ENCODE measurements at places on chromosomes 4 and X.

DNA sequence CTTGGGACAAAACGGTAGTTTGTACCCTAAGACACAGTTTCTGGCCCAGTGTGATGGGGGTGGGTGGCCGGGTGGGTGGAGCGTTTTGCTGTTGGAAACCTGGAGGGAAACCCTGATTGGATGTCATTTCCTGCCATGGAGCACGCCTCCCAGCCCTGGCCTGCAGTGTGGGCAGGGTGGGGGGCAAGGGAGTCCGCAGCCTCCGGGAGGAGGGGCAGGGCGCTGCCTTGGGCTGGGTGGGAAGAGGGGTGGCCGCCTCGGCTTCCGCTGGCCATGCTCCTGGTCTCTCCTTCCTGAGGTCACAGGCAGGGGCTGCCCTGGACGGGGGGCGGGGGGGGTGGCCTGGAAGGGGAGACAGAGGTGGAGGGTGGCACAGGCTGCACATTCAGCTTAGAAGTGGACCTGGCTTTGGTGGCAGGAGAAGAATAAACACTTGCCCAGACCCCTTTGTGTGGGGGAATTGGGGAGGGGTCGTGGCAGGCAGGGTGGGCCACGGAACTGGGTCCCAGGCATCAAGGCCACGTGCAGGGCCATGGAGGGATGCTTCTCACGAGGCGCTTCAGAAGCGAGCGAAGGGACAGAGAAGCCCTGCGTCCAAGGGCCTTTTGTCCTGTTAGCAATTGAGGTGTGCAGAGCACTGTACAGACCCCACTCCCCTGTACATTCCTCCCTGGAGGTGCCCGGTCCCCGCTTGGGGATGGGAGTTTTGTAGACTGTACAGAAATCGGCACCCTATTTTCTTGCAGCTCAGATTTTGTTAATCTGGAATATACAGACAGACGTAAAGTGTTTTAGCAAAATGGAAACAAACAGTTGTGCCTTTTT is 6.2 kb downstream of the NAT8L start:
- DNase-seq: no peak

DNA sequence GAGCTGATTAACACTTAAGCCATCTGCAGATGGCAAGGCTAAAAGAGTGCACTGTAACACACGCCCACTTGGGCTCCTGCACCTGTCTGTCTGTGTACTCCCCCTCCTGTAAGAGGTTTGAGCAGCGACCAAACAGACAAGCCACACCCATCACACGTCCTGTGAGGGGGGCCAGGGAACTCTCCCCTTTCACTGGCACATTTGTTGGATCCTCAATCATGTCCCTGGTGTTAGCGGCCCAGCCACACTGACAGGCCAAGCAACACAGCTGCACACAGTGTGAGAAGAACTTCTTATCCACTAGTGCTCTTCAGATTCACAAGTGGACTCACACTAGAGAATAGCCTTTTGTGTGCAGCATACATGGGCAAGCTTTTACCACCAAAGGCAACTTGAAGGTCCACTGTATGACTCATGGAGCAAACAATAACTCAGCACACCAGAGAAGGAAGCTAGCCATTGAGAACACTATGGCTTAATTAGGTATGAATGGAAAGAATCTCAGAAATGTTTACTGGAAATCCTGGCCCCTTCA is 29.1 kb upstream of the UTP14A start:
- no peak for DNase-seq

DNA sequence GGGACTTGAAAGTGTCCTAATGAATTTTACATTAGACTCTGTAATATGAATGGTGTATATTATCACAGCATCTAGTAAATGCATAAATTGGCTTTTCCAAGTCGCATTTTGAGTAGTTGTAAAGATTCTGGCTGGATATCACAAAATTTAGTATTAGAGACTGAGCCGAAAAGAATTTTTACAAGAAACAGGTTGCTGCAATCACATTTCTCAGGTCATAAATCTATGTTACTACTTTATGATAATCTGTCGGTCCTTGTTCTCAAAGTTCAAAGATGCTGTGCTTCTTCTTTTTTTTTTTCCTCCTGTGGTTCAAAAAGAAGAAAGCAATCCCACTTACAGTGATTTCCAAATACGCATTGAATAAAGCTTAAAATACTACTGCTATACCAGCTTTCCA is 253.4 kb downstream of the KCNIP4 start:
- no peak for DNase-seq

GRCh38 chrX:23382572-23382971 is 47.9 kb downstream of the PTCHD1 start:
- no peak for DNase-seq

DNA sequence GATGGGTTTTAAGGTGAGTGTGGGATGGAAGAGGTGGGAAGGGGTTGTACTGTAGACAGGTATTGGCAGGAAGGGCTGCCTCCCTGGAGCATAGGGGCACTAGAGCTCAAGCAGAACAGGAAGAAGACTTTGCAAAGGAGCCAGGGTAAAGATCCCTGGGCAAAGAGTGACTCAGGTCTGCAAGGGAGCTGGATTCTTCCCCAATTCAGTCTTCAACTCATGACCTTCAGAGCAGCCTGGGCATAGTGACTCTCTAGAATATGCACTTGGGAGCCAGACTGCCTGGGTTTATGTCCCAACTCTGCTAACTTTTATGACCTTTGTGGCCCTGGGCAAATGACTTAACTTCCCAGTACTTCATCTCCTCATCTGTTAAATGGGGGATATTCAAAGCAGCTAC is 4.0 kb downstream of the LONRF3 start:
- DNase-seq: no peak

- DNase-seq: no peak
Observed at GRCh38 chrX:81205551-81205950, 3.6 kb downstream of the SH3BGRL start.

All from right renal cortex interstitium (tissue), 3 donors.